Muscle of leg (tissue), 16 donors: ENCODE measurements at places on chromosomes 2 and 18.

- peak; percentile 5 for DNase-seq
Measured at GRCh38 chr2:175188761-175189160, 7.3 kb upstream of the ATP5MC3 start.

GRCh38 chr2:218395090-218395444 is 4.6 kb upstream of the CTDSP1 start:
- no peak for DNase-seq

DNA sequence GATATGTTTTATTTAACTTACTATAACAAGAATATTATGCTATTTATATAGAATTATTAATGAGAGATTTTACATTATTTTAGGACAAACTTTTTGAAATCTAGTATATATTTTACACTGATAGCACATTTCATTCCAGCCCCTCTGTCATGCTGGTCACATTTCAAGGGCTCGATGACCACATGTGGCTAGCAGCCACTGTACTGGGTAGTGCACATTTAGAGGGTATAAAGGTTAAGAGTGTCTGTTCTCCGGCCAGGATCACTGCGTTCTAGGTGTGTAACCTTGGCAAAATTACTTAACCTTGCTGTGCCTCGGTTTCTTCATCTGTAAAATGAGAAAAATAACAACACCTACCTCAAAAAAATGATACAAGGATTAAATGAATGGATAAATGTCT is 87.2 kb upstream of the TNP1 start:
- no peak for DNase-seq

- no peak for DNase-seq
Measured at GRCh38 chr18:45660746-45661145, 45.5 kb downstream of the SLC14A2 start.

DNA sequence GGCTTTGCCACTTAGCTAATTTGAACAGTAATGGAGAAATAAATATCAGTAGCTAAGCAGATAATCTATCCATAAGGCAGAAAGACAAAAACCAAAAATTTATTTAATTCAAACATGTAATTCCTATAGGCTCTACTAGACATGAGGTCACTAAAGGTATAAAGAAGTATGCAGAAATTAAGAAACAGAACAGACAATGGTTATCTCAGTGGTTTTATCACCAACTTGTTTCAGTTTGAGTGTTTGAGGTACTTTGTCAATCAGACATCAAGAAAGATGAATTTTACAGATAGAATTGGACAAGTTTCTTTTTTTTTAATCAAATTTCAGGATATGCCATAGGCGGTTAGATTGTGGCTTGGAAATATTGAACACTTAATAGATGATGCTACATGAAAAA is 67.4 kb upstream of the ZEB2 start:
- no peak for DNase-seq

GRCh38 chr2:16332681-16333557 is 332.7 kb downstream of the CYRIA start:
- DNase-seq: peak; percentile 55

- peak; percentile 57 for DNase-seq
Measured at GRCh38 chr2:219178377-219179175, 501 bp downstream of the RETREG2 start.

DNA sequence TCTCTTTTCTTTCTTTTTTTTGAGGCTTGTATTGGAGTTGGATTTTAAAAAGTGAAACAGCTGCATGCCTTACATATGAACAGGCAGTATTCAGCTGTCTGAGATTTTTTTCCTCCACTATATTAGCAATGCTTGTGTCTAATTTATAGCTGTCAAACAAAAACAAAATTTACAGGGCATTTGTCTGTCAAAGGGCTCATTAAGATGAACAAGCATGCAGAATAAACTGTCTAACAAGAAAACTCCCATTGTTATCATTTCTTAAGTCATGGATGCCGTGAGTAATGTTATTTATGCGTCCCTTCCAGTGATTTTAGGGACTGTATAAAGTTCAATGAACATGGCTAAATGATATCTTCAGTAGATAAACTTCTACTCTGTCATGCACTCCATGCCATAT is 674.7 kb downstream of the PLCL1 start:
- peak; percentile 26 for DNase-seq
